ENCODE measurements at places on chromosomes 11 and 22.

DNA sequence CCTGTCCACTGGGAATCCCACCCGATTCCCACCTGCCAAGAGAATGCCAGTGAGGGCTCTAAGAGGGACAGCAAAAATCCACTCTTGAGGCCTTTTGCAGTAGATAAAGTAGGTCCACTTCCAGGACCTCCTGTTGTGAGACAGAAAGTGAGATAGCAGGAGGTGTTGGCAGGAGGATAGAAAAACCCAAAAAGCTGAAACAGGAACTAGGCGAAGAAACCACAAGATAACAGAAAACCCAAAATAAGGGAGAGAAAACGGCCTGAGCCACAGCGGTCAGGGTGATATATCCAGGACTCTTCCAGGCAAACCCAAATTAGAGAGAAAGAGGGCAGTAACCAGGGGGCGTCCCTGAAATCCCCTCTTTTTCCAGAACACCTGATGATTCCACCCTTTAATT lies 79.7 kb upstream of the LINC01488 start:
- no peak for DNase-seq

GRCh38 chr22:20113551-20114310 lies 2.2 kb upstream of the RANBP1 start:
- DNase-seq, result no peak

- DNase-seq, result no peak
Observed at GRCh38 chr22:19599626-19600243, 75.5 kb upstream of the CLDN5 start.

GRCh38 chr11:70623906-70624597 lies 225.7 kb downstream of the CTTN start:
- no peak for DNase-seq

- no peak for DNase-seq
Observed at GRCh38 chr22:24178502-24179440, 2.5 kb upstream of the SUSD2 start.

GRCh38 chr11:12111549-12112520 lies 1.4 kb downstream of the MICAL2 start:
- no peak for DNase-seq

DNA sequence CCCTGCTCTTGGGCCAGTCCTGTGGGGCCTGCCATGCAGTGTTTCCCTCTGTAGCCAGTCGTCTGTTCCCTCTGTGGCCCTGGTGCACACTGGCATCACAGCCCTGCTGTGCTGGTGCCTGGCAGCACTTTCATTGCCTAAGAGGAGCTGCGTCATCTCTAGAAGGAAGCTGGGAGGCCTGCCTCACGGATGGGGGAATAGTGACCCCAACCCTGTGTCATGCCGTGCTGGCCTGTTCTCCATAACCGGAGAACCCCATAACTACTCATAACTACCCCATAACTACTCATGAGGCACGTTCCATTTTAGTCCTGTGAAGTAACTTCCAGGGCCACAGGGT lies 14.0 kb downstream of the RAB36 start:
- DNase-seq, result no peak

DNA sequence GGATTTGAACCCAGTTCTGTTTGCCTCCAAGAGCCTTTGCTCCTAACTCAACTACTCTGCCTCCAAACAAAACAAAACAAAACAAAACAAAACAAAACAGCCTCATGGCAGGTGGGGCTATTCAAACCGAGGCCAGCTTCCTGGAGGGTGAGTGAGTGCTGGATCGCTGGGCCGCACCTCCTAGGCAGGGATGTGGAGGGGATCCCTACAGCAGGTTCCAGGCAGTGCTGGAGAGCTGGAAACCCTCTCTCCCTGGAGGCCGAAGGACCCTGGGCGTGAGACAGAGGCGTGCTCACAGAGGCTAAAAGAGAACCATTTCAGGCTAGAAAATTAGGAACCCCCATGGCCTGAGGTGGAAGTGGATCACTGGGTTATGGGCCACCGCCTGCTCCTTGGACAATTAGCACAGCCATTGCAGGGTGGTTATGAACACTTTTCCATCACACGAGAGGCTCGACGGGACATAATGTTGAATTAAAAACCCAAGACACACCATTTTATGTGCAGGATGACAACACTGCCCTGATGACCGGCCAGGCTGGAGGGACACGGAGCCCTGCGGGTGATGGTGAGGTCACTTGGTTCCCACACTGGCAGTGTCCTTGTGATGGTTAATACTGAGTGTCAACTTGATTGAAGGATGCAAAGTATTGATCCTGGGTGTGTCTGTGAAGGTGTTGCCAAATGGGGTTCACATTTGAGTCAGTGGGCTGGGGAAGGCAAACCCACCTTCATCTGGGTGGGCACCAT lies 35.2 kb downstream of the SHISAL1 start:
- DNase-seq, result no peak

DNA sequence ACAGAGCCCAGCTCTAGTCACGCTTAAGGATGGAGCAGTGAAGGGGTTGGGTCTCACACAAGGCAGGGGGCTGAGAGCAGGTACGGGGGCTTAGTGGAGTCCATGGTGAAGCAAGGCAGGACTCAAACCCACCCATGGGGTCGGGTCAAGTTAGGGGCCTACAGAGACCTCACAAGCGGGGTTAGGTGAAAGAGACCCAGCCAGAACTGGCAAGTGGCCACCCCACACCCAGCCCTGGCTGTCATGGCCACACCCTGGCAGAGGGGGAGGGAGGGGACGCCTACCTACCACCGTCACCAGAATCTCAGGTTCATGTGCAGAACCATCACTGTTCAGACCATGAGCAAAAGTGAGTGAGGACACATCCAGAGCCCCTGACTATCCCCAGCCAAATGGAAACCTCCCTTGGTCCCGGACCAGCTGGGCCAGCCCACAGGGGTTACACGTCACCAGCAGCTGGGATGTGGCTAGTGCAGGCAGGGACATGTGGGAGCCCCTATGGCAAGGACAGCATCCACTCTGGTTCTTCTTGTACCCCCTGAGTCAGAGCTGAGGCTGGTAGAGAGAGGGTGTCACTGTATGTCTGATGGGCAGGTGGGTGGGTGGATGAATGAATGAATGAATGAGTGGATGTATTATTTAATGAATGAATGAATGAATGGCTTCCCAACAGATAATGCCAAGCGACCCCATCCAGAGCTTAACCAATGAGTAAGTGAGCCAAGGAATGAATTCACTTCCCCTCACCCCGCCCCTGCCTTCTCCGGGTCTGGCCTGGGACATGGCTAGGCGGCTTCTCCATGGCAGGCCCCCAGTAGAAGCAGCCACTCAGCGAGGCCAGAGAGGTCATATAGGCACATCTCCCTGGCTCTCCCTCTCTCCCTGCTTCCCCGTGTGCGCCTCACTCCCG lies 681.6 kb downstream of the TBC1D22A start:
- DNase-seq, result no peak

- DNase-seq, result no peak
Observed at GRCh38 chr11:2574043-2574552, 125.7 kb downstream of the KCNQ1OT1 start.

- DNase-seq, result no peak
Observed at GRCh38 chr11:46386674-46387073, 4.9 kb downstream of the CHRM4 start.

- DNase-seq, result no peak
Observed at GRCh38 chr11:114194702-114195101, 101.5 kb upstream of the NNMT start.

DNA sequence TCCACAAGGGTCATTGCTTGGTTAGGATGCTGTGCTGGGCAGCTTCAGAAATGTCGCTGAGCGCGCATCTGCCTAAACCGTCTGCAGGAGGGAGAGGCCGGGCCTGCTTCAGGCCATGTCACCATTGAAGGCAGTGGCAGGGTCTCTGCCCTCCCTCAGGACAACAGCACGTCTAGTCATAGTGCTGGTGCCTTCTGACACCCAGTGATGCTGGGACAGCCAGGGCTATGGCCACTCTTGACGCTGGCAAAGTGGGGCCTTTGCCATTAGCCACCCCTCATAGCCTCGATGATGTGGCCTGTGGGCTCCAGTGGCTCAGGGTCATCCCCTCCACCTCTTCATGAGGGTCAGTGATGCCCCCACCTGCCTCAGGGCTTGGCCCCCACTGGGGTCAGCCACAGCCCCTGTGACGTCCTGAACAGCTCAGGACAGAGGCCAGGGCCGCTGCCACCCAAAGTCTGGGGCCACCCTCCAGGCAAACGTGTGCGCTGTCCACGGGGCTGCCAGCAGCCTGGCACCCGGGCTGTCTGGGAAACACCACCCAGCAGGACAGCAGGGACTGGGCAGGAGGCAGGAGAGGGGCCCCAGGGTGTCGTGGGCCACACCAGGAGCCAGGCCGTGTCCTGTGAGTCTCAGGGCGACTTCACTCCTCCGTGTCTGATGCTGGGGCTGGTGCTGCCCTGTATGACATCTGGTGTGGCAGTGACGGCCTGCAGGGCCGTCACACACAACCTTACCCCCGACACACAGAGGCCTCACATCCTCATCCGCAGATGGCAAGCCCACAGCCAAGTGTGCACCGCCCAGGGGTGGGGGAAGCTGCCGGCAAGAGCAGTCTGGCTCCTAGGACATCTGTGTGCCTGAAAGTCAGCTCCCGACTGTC lies 42.5 kb downstream of the CERK start:
- DNase-seq, result no peak

DNA sequence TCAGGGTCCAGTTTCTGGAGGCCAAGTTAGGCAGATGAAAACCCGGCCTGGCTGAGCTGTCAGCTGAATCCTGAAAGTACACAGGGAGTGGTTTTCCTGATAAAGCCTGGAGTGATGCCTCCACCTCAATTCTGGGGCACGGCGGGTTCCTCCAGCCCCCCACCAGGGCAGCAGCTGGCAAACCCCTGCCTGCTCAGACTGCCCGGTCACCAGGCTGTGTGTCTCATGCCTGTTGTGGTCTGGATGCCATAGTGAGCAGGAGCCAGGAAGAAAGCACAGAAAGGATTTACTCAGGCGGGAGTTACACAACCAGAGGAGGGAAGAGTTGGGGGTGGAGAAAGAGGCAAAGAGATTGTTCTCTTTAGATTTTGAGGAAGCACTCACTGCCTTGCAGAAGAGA lies 119.9 kb upstream of the RASSF10 start:
- no peak for DNase-seq

- DNase-seq, result no peak
Observed at GRCh38 chr22:25027959-25028840, 75.7 kb downstream of the KIAA1671 start.

DNA sequence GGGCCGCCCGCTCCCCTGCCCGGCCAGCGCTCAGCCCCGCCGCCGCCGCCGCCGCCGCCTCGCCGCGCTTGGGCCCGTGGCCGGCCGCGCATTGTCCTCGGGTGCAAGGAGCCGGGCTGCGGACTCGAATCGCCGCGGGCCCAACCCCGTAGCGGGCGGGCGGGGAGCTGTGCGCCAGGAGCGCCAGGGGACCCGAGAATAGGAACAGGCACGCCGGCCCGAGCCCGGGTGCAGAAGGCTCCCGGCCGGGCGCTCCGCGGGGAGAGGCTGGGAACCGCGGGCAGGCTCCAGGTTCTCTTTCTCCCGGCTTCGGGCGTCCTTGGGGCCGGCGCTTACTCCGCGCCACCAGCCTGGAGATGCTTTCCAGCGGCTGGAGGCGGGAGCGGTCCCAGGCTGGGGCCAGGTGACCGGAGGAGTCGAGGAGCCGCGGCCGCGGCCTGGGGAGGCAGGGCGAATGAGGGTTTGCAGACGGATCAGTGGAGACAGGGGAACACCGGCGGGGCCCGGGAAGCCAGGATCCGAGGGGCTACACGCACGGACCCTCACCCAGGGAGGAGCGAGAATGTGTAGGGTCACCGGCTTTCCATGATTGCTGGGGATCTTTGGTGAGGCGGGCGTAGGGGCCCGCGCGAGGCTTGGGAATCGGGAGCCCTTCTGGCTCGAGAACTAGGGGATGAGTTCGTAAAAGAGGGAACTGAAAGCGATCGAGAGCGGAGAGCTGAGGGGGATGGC lies 726 bp downstream of the PKNOX2 start:
- no peak for DNase-seq

- DNase-seq, result no peak
Observed at GRCh38 chr11:10641177-10641911, 52.2 kb downstream of the IRAG1 start.

DNA sequence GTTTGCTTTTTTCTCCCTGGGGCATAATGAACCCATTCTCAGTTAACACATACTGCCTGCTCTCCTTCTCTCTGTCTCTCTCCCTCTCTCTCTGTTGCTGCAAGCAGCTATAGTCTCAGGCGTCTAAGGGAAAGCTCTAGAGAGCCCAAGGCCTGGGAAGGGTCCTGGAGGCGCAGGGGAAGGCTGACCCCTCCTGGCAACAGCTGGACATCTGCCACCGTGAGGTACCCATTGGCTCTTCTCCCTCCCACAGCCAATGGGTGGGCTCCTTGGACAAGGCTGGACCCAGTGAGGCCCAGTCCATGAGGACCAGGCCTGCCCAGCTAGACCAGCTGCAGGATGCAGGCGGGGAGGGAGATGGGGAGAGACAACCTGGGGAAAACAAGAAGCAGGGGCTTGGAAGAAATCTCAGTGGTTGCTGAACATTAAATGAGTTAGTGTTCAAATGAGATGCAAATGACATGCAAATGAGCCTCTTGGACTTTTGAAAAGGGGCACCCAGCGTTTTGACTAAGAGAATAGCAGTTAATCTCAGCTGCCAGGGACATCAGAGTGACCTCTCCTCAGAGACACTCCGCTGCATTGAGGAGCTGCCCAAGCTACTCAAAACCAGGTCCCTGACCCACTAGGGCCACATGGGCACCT lies 349.7 kb downstream of the BUD13 start:
- DNase-seq, result no peak

DNA sequence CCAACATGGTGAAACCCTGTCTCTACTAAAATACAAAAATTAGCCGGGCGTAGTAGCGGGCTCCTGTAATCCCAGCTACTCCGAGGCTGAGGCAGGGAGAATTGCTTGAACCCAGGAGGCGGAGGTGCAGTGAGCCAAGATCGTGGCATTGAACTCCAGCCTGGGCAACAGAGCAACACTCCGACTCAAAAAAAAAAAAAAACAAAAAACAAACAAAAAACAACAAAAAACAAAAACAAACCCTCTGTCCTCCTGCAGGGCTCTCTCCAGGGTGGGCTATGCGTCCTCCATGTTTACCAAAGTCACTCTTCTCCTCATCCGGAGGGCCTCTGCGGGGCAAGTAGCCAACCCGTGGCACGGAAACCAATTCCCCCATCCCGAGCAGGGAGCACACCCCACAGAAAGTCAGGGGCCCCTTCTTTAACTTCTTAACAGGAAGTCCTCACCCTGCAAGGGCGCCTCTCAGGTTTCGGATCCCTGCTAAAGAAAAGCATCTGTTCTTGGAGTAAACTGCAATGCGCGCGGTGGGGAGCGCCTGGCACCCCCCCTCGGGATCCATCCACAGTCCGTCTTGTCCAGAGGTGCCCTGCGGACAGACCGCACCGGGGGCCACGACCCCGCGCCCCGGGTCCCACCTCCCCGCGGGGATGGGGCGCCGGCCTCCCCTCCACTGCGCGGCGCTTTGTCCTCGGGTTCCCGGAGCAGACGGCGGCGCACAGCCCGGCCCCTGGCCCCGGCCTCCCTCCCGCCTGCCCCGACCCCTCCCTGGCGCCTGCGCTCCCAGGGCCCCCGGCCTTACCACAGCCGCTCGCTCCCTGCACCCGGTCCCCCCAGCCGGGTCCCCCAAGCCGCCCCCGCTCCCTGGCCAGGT lies 712 bp downstream of the CERK start:
- peak; percentile 42 for DNase-seq

- DNase-seq, result no peak
Observed at GRCh38 chr11:79087238-79087960, 353.4 kb downstream of the TENM4 start.

- DNase-seq, result no peak
Observed at GRCh38 chr22:21989049-21989448, 6.5 kb upstream of the TOP3B start.
